Fibroblast of gingiva (primary cell): ENCODE measurements at places on chromosomes 16 and 17.

DNA sequence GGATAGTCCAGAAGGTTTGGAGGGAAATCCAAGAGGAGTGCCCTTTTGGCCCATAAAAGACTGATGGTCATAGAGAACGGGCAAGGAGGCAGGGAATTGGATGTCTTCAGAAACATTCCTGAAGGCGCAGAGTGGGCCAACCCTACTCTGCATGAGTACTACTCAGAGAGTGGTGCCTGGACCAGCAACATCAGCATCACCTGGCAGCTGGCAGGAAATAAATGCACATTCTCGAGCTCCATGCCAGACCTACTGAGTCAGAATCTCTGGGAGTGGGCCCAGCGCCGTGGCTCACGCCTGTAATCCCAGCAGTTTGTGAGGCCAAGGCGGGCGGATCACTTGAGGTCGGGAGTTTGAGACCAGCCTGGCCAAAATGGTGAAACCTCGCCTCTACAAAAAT lies 27.1 kb upstream of the SLC39A11 start:
- no peak for DNase-seq

GRCh38 chr16:77599793-77600415 lies 122.4 kb upstream of the NUDT7 start:
- DNase-seq: peak; percentile 21

GRCh38 chr17:41919165-41919817 lies 540 bp upstream of the ACLY start:
- DNase-seq: no peak

DNA sequence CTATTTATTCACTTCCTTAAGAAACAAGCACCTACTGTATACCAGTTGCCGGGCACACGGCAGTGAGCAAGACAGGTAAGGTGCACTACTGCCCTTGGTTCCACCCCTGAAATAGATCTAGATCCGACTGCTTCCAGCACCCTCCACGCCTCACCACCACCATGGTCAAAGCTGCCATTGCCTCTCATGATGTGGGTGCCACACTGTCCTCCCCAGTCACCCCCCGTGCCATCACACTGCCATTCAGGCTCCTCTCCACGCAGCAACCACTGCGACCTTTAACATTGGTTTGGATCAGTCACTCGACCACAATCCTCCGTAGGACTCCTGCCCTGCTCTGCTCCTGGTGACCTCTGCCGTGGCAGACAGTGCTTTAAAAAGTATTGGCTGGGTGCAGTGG lies 226.8 kb downstream of the CPPED1 start:
- DNase-seq: no peak

DNA sequence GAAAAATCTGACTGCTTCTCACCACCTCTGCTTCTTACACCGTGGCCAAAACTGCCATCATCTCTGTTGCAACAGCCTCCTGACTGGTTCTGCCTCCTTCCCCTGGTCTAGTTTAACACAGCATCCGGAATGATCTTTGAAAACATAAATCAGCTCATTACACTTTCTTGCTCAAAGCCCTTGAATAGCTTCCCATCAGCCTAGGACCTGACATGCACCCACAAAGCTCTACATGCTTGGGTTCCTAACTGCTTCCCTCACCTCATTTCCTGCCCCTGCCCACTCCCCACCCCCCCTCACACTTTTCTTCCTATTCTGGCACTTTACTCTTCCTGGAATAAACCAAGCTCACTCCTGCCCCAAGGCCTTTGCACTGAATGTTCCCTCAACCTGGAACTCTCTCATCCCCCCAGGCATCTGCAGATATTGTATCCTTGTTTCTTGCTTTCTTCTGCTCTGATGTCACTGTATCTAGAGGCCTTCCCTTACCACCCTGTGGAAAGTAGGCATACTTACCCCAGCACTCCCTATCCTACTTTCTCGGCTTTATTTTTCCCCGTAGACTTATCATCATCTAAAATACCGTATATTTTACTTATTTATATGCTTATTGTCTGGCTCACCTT lies 112.4 kb downstream of the FTO start:
- DNase-seq: peak; percentile 17
